ENCODE measurements at places on chromosomes 5 and 9.

GRCh38 chr9:120622790-120623189 is 42.8 kb upstream of the CDK5RAP2 start:
- H3K27me3 ChIP-seq: no peaks in the 10 kb centered on the region
- H3K36me3 ChIP-seq: peaks cover 8% of the 10 kb centered on the region
- no peaks in the 10 kb centered on the region for H3K4me1 ChIP-seq
- no peak overlapping the region for H3K4me3 ChIP-seq

DNA sequence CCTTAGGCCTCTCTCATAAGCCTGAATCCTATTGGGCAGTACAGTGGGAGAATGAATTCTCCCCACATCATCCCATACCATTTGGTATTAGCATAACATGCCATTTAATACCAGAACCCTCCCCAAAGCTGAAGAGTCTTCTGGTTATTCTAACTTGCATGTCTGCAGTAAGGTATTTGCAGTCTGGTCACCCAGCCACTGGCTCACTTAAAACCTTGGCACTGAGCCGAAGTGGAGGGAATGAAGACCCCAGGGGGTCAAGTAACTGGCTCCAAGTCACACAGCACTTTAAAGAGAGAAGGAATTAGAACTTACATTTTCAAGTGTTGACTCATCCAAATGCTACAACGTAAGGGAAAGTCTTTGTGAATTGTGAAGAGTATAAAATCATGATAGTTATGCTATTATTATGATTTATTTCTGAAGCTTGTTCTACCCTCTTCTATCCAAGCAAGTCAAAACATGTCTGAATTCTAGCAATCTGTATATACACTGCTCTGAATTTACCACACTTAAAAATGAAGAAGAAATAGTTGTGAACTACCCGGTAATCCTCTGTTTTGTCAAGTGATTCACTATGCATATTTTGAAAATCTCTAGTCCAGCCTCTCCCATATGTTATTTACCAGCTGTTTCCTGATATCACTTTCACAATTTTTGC is 28.5 kb downstream of the GLRA1 start:
- no peak overlapping the region for H3K27ac ChIP-seq
- no peaks in the 10 kb centered on the region for H3K27me3 ChIP-seq
- no peaks in the 10 kb centered on the region for H3K4me1 ChIP-seq
- H3K4me3 ChIP-seq: no peak overlapping the region

GRCh38 chr5:137693307-137693950 is 42.5 kb downstream of the KLHL3 start:
- H3K27ac ChIP-seq: no peak overlapping the region
- H3K4me3 ChIP-seq: no peak overlapping the region
- peaks cover 6% of the 10 kb centered on the region for H3K36me3 ChIP-seq
- no peak for DNase-seq
- peaks cover 29% of the 10 kb centered on the region for H3K4me1 ChIP-seq
- H3K27me3 ChIP-seq: no peaks in the 10 kb centered on the region

DNA sequence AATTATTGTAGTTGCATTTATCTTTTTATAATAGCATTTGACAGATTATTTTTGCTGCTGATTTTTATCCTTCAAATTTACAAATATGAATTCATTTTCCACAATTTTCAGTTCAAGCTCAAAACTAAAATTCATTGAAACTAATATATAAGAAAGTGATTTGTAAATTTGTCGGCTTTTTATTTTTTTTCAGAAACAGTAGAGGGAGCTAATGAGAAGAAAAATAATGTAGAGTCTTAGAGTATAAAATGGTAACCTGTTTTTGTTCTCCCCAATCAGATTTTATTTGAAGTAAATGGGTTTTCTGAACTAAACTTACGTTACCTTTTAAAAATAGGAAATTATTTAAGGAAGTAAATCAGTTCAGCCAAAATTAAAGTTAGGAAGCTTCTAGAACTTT is 19.2 kb downstream of the PRRC1 start:
- H3K4me1 ChIP-seq: no peaks in the 10 kb centered on the region
- H3K27me3 ChIP-seq: no peaks in the 10 kb centered on the region
- peaks cover 63% of the 10 kb centered on the region for H3K36me3 ChIP-seq

DNA sequence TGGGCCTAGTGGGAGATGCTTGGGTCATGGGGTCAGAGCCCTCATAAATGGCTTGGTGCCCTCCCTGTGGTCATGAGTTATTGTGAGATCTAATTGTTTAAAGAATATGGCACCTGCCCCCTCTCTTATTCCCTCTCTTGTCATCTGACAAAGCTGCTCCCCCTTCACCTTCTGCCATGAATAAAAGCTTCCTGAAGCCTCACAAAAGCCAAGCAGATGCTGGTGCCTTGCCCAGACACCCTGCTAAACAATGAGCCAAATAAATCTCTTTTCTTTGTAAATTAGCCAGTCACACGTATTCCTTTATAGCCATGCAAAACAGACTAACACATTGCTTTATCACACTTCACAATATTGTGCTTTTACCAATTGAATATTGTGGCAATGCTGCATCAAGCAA is 82.8 kb upstream of the PDE4D start:
- no peak for DNase-seq
- H3K27ac ChIP-seq: no peak overlapping the region
- H3K4me1 ChIP-seq: no peaks in the 10 kb centered on the region
- no peaks in the 10 kb centered on the region for H3K27me3 ChIP-seq

DNA sequence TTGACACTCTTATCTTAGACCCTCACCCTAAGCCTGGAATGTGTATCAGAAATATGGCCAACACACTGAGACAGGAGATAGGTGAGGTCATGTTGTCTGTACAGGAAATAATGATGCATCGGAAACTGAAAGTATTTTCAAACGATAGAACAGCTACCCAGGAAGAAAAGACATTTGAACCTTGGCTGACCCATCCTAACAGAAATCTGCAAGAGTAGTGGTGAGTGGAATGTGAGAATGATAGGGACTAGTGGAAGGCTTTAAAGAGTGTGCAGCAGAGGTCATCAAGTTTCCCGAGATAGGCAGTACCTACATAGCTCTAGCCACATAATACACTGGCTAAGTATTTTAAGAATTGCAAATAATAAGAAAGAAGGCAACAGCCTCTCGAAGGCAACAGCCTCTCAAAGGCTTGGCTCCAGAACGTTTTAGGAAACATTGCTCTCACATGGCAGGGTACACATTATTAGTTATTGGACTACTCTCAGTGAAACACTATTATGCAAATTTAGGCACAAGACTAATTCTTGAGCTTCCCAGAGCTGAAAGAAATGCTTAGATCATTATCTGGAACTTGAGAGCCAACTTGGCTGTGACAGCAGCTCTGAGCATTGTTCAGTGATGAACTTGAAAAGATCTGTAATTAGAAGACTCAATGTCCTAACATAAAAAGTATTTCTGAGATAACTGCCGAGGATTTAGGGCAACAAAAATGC is 133.1 kb upstream of the FBXL7 start:
- H3K27ac ChIP-seq: no peak overlapping the region
- H3K36me3 ChIP-seq: no peaks in the 10 kb centered on the region
- H3K27me3 ChIP-seq: no peaks in the 10 kb centered on the region
- H3K4me1 ChIP-seq: no peaks in the 10 kb centered on the region
